ENCODE measurements at places on chromosomes 5 and 9.

GRCh38 chr9:123757547-123757946 is 172.4 kb downstream of the DENND1A start:
- DNase-seq, result no peak

DNA sequence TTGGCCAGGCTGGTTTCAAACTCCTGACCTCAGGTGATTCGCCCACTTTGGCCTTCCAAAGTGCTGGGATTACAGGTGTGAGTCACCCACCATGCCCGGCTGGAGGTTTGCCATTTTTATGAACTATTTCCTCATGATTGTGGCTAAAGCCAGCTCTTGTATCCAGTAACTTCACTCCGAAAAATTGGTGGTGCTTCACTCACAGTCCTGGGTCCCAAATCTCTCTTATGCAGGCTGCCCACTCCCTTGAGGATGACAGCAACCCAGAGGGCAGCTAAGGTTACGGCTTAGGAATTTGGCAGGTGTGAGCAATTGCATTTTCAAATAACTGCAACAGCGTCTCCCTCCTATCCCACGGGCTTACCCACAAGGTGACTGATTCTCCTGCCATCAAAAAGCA is 23.4 kb upstream of the FUBP3 start:
- no peak for DNase-seq

GRCh38 chr9:77469515-77470231 is 178.4 kb downstream of the GNA14 start:
- no peak for DNase-seq

DNA sequence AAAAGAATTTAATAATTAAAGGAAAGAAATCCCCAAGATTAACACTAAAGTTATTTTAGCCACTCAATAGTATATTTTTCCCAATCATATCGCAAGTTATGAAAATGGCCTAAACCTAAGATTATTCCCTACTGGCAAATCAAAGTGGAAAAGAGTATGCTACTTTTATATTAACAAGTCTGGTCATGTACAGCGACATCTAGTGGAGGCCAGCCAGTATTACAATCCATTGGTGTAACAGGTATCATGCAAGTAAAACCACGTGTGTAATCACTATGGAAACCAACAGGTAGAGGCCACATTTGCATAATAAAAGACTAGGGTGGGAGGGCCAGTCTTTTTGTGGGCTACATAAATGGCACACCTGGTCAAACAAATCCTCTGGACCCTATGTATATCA is 976.4 kb upstream of the CDH9 start:
- DNase-seq, result no peak

GRCh38 chr9:4690144-4690543 is 10.8 kb downstream of the CDC37L1 start:
- no peak for DNase-seq

GRCh38 chr9:124359855-124360678 is 55.2 kb downstream of the PSMB7 start:
- DNase-seq, result no peak

DNA sequence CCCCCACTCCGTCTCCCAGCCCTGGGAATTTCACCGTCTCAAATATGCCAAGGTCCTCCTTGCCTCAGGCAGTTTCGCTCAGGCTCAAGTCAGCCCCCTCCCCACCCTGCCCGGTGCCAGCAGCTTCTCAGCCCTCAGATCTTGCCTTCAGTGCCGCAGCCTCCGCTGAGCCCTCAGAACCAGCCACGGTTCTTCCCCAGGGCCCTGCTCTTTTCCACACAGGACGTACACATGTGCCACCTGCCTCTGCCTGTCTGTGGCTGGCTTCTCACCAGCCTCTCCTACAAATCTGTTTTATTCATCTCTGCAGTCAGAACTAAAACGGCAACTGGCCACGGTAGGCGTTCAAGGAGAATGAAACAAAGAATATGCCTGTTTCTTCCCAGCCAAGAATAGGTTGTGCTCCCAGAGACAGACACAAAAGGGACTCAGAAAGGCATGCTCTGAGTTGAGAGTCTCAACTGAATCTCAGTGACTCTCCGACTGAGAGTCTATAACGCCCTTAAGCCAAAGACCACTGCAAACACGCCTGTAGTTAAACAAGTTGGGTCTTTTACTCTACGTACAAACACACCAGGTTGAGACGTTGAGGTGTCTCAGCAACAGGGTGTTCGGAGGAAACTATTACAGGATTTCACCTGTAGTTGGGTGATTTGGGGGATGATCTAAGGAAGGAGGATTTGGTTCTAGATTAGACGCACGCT is 10.6 kb upstream of the GRIN1 start:
- DNase-seq, result no peak

GRCh38 chr9:72263572-72263971 is 101.4 kb downstream of the ZFAND5 start:
- no peak for DNase-seq

- DNase-seq, result no peak
Observed at GRCh38 chr5:17481378-17481777, 16.7 kb upstream of the TAF11L2 start.

- DNase-seq, result no peak
Observed at GRCh38 chr5:36073595-36074216, 7.0 kb upstream of the UGT3A2 start.

- DNase-seq, result no peak
Observed at GRCh38 chr5:88377705-88378656, 109.3 kb upstream of the TMEM161B start.

- DNase-seq, result no peak
Observed at GRCh38 chr5:73444499-73445438, 3.8 kb downstream of the FOXD1 start.

DNA sequence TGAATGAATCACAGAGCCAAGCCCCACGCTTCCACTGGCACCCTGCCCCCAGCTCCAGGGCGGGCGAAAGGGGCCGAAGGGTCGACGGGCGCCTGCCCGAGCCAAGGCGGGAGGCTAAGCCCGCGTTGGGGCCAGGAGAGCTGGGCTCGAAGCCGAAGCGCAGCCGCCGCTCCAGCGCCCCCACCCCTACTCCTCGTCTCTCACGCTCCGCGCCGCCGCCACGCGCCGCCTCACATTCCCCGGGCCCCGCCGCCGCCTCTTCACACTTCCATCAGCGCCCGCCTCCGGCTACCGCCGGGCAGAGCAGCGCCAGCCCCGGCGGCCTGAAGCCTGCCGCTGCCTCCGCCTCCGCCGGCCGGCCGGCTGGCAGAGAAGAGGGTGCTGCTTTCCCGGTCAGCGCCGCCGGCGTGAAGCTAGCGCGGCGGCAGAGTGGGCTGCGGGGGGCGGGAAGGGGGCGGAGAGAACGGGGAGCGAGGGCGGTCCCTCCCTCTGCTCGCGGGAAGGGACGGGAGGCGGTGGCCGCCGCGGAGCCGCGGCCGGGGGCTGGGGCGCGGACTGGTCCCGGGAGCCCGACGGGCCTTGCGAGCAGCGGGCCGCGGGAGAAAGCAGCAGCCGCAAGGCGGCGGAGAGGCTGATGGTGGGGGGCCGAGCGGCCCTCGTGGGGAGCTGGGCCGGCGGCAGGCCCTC is at the start of gene HOMER1:
TSS of gene HOMER1 (minus strand) at position 431 of the 687 bp plus-strand sequence. CDS start 1,360 bp downstream, outside the sequence.
- DNase-seq, result peak; percentile 68

GRCh38 chr5:75551471-75551870 is 39.8 kb downstream of the POLK start:
- no peak for DNase-seq

GRCh38 chr5:1728846-1729245 is 70.8 kb downstream of the MRPL36 start:
- DNase-seq, result no peak

GRCh38 chr5:179266291-179267070 is 78.8 kb downstream of the ADAMTS2 start:
- no peak for DNase-seq

- no peak for DNase-seq
Observed at GRCh38 chr5:59021837-59022514, 439.1 kb downstream of the RAB3C start.

DNA sequence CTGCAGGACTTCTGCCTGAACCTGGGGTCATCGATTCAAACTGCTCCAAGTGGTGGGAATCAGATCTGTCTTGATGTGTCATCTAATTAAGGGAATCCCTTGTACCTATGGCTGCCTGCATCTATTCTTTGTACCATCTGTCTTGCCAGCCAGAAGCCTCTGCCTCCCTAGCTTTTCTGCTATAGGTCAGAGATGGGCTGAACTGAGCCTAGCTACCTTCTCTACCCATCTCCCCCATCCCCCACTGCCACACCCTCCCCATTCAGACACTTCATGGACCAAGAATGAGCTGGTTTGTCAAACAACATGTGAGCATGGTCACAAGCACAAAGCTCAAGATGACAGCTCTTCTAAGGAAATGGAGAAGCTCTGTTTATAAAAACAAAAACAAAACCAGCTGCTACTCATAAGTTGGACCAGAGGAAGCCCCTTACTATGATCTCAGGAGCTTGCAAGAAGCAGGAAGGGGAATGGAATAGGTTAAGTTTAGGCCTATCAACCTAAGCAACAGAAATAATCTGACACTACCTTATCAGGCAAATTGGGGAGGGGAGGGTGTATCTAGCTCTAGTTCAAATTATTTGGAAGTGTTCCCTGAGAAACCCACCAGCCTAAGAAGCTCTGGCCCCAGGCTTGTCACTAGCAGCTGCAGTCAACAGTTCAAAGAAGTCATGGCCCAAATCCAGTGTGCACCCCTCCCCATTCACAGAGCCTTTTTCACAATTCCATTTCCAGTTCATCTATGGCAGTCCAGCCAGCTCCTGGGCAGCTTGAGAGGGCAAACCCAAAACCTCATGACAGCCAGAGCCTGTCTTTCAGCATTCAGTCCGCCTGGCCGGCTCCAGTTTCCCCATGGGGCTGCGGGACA is 29.9 kb downstream of the SKP1 start:
- DNase-seq, result no peak

- no peak for DNase-seq
Observed at GRCh38 chr9:11103525-11103924, 490.7 kb upstream of the PTPRD start.

- no peak for DNase-seq
Observed at GRCh38 chr9:11595756-11596155, 983.0 kb upstream of the PTPRD start.

DNA sequence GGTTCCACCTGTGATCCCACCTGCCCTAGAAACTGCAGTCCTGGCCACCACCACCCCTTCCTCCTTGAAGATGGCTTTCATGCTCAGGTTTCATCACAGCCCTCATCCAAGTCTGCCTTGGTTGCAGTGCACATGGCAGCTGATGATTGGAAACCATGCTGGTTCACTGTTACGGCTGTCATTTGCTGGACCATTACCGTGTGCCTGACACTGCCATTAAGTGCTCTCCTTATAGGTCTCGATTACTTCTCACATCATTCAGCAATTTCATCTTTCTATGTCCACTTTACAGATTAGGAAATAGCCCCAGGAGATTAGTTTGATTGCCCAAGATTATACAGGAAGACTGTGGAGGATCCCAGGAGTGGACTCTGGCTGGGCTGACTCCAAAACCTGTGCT is 123.9 kb downstream of the ICE1 start:
- DNase-seq, result no peak

DNA sequence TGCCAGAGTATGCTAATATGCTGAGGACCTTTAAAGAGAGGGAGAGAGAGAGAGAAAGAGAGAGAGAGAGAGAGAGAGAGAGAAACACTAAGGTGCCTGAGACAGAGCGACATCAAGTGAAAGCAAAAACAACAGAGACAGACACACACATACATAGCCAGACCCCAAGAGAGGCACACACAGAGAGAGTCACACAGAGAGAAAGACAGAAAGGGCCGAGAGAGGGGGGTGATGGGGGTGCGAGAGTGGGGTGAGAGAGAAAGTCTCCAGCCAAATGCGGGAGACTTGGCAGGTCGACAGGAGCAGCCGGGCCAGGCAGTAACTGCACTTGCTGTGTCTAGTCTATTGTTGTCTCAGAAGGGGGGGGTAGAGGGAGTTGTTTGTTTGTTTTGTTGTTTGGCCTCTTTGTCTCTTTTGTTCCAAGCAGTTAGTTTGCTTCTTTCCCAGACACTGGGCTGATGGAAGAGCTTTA is 30.1 kb upstream of the NFIB start:
- no peak for DNase-seq

- DNase-seq, result no peak
Observed at GRCh38 chr5:147530530-147531389, 20.9 kb upstream of the DPYSL3 start.

GRCh38 chr9:99241106-99241505 is 19.0 kb downstream of the SEC61B start:
- DNase-seq, result no peak

- DNase-seq, result no peak
Observed at GRCh38 chr9:125613141-125613540, 93.9 kb downstream of the MAPKAP1 start.

DNA sequence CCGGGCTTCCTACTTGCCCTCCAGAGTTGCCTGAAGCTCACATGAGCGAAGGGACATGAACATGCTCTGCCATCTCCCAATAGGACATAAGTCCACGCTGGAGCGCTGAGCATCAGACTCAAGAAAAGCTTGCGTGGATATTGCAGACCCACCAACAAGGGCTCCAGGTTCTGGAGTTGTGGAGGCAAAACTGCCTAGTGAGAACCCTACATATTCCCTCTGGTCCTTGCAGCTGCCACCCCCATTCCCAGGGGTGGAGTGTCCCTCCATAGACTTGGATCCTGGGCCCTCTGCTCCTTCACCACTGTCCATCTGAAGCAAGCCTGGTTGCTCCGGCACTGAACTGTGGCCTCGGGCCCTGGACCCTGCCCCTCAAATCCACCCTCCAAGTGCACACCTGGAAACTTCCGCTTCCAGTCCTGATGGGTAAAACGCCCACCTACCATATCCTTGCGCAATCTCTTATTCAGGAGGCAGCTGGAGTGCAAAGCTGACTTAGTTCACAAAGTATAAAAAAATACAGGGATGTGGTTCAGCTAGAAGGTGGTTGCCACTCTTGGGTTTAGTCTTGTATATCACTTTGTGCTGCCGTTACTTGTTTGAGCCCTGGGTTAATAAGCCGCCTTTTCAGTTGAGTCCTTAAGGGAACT is 28.0 kb downstream of the HRH2 start:
- DNase-seq, result no peak

DNA sequence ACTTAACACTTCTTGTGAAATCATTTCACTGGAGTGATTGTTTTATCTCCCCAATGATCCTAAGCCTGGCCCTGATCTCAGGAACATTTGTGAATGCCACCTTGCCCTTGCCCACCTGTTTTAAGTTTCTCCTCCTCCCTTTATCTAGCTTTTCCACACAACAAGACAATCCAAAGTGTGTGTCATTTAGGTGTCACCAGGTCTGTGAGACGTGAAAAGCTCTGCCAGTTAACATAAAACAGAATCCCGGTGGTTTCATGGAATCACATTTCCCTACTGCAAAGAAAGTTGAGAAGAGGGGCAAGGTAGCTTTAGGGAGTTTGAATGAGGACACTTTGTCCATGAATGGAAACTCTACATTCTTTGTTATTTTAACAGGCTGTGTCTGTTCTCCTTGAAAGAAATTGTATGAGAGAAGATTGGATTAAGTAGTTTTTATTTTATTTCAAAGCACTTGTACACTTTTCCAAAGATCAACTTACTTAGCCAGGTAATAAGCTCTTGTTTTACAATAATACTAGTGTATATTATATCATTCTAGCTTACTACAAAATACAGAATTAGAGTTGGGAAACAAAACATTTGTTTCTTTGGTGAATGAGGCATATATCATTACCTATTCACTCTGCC is 239.0 kb downstream of the ISL1 start:
- DNase-seq, result no peak

GRCh38 chr9:79300068-79300467 is 271.7 kb upstream of the TLE4 start:
- DNase-seq, result no peak

Data from activated CD4-positive, alpha-beta T cell treated with anti-CD3 and anti-CD28 coated beads for 4 hours (primary cell).